Activated effector memory CD4-positive, alpha-beta T cell treated with Interleukin-2 at 50 U/mL for 16 hours (primary cell): ENCODE measurements at places on chromosomes 7 and 10.

DNA sequence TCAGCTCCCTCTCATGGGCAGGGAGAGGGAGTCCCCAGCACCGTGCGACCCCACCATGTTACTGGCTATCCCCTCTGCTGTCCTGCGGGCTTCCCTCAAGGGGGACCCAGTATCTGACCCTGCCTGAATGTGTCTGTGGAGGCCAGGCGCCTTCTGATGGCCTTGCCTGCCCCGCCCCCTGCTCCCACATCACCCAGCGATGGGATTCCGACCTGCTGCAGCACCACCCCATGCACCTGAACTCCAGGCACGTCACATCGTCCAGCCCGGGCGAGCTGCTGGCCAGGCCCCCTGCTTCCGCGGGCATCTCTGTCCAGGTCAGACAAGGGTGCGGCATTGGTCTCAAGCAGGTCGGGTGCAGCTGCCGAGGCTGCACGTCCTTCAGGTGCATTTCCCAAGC lies 19.0 kb downstream of the LRRC27 start:
- no peak for DNase-seq

DNA sequence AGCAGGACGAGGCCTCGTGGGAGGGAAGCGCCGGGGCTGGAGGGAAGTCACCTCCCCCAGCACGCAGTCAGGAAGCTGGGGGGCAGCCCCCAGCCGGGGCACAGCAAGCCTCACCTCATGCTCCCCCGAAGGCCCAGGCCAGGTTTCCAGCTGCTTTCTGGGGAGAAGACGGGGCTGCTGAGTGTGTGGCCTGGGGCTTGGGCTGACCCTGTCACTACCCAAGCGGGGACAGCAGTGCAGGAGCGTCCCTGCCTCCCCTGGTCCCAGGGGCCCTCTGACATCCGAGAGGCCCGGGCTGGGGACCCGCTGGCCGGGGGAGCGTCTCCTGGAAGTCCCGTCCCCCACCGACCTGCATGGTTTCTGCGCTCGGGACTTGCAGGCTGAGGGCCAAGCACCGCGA lies 19.7 kb upstream of the NKX6-2 start:
- no peak for DNase-seq

DNA sequence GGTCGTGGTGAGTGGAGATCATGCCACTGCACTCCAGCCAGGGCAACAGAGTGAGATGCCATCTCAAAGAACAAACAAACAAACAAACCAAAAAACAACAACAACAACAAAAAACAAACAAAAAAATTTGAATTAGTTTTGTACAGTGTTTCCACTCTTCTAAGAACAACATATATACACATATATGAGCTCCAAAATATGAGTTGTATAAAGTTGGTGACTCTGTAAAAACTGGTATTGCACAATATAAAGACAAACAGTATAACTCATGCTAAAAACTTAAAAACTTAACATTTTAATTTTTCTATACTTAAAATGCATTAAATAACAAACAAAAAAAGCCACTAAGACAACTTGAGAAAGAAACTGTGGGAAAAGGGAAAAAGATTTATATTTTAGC lies 46.0 kb downstream of the AKR1B15 start:
- no peak for DNase-seq

DNA sequence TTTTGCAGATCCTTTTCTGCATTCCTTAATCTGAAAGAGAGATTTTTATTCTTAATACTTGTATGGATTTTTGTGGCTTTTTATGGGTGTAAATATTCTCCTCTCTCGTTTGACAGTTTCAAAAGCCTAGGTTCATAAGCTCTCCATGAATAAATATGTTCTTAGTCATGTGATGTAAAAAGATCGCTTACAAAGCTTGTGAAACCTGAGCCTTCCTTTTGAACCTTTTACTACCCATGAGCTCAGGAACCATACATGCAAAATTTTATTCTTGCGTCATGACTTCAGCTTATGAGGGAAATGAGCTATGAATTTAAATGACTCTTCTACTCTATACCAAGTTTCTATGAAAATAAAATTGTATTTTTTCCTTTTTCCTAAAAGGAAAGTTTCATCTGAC lies 98.7 kb downstream of the POLL start:
- no peak for DNase-seq

- no peak for DNase-seq
These were observed 32.9 kb upstream of the JCAD start for GRCh38 chr10:30092151-30092790.

- no peak for DNase-seq
These were observed 35.7 kb downstream of the NAPEPLD start for GRCh38 chr7:103113164-103113563.

DNA sequence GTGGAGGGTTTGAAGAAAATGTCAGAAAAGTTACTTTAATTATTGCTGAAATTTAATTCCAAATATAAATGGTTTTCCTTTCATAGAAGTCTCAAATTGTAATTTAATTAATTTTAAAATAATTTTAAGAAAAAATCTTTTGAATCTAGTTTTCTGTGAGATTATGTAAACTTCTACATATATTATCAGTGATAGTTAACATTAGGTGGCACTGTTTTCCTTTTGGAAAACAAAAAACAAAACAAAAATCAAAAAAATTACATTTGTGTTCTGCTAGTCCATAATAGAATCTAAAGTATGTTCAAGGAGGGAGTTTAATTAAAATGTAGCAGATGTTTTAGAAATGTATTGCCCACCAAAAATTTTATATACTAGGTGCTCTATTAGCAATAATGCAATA lies 1456.7 kb downstream of the REEP3 start:
- no peak for DNase-seq

DNA sequence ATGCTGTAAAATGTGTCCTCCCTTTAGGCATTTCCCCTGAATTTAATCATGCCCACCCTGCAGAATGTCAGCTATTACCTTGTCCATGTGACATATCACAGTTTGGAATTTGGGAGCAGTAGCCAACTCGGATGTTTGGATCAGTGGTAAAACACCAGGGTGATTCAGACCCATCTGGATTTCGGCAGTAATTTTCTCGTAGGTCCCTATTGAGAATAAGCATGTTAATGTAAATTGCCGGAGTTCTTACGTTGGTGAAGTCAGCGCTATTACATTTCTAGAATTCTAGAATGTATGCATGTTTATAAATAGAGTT lies 44.1 kb downstream of the HGF start:
- no peak for DNase-seq

GRCh38 chr10:66869635-66870034 lies 56.2 kb upstream of the LRRTM3 start:
- DNase-seq: no peak

- DNase-seq: peak; percentile 50
These were observed 4.1 kb downstream of the IMPDH1 start for GRCh38 chr7:128405471-128406313.

DNA sequence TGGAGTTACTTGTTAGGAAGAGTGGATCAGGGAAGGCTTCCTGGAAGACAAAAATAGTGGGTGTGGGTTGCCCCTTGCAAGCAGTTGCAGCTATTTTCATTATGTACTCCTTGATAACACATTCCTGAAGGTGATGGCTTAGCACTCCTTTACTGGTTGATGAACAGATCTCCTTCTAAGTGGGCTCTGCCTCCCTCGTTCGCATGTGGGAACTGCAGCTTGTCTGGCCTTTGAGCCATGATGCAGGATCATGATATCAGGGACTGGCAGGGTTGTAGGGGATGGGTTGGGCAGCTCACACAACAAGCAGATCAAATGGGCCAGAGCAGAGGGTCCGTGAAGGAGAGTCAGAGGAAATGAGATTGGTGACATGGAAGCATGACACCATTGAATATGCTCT lies 28.8 kb upstream of the LRRC4 start:
- no peak for DNase-seq

DNA sequence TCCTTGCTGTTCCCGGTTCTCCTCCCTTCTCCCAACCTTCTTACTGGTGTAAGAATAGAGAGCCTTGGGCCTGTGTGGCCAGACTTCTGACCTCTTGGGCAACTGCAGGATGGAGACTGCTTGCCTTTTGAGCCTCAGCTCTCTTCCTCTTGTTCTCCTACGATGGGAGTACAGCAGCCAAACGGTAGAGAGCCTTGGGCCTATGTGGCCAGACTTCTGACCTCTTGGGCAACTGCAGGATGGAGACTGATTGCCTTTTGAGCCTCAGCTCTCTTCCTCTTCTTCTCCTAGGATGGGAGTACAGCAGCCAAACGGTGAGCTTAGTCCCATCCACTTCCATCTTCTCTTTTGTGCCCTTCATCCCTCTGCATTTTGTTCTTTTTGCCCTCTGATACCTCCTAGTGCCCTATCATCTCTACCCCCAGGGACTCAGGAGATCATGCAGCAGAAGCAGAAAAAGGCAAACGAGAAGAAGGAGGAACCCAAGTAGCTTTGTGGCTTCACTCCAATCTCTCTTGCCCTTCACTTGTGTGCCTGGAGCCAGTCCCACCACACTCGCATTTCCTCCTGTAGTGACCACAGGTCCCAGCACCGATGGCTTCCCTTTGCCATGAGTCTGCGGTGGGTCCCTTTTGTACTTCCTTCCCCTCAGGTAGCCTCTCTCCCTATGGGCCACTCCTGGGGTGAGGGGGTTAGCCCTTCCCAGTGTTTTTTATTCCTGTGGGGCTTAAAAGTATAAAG lies 15.3 kb downstream of the SLC25A13 start:
- DNase-seq: no peak

DNA sequence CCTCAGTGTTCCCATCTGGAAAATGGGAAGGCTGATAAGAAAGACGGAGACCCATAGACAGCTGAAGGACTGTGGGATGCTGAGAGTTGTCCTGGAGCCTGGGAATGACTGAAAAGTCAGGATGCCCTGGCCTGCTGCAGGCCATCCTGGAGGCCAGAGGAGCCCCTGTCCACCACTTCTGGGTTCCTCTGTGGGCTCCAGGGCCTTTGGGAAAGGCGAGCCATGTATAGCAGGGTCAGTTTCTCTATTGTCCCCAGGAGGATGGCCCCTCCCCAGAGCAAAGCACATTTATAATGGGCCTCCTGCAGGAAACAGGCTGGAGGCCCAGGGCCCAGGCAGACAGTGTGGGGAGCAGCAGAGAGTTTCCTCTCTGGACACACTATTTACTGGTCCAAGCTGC lies 471.4 kb upstream of the MGMT start:
- DNase-seq: no peak

- DNase-seq: no peak
These were observed 28.5 kb downstream of the FOXL3 start for GRCh38 chr7:318476-318875.

- no peak for DNase-seq
These were observed 881 bp upstream of the PCGF5 start for GRCh38 chr10:91219371-91220193.

GRCh38 chr7:132200141-132200540 lies 376.1 kb downstream of the PLXNA4 start:
- no peak for DNase-seq

DNA sequence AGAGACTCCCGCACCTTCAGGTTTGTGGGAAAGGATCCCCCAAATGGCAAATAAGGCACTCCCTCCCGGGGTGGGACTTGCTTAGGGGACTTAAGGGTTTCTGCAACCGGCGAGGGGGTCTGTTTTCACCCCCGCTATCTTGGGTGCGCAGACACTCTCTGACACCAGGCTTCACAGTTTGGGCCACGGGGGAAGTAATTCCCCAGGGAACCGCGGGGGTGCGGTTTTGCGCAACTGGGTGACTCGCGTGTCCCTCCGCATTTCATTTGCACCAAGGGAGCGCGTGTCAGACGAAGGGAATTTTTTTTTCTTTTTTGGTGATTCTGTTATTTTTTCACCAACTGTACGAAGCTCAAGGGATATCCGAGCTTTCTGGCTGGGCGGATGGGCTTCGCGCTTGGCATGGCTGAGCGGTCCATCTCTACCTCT lies 1.7 kb downstream of the GRM8 start:
- DNase-seq: no peak

- peak; percentile 24 for DNase-seq
These were observed 83.8 kb upstream of the GPR26 start for GRCh38 chr10:123582084-123582989.

DNA sequence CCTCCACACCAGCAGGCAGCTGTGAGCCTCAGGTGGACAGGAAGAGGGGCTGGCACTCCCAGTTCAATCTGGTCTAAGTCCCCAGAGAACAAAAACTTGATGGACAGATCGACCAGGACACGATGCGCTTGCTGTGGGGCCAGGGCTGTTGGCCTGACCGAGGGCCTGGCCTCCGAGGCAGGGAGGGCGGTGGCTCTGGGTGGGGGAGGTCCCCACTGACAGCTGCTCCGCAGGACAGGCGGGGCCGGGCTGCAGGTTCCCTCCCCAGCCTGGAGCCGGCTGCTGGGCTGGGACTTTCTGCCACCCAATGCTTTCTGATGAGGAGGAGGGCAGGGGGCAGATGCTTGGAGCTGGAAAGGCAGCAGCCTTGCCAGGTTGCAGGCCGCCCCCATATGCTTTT lies 37.4 kb upstream of the ADGRA1 start:
- no peak for DNase-seq

DNA sequence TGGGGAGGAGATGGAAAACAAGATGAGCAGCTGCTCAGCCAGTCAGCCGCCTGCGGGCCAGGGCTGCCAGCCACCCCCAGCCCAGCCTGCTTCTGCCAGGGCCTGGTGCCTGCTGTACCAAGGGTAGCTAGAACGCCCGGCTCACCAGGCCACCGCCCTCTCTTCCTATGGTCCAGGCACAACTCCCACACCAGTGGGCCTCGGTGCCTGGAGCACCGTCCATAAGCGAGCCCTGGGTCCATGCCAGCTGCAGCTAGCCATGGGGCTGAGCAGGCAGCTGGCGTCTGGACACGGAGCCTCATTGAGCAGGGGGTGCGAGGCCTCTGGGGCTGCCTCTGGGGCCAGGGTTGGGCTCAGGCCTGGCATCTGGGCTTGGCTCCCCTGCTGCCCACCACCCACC lies 8.5 kb upstream of the RABGEF1 start:
- no peak for DNase-seq

DNA sequence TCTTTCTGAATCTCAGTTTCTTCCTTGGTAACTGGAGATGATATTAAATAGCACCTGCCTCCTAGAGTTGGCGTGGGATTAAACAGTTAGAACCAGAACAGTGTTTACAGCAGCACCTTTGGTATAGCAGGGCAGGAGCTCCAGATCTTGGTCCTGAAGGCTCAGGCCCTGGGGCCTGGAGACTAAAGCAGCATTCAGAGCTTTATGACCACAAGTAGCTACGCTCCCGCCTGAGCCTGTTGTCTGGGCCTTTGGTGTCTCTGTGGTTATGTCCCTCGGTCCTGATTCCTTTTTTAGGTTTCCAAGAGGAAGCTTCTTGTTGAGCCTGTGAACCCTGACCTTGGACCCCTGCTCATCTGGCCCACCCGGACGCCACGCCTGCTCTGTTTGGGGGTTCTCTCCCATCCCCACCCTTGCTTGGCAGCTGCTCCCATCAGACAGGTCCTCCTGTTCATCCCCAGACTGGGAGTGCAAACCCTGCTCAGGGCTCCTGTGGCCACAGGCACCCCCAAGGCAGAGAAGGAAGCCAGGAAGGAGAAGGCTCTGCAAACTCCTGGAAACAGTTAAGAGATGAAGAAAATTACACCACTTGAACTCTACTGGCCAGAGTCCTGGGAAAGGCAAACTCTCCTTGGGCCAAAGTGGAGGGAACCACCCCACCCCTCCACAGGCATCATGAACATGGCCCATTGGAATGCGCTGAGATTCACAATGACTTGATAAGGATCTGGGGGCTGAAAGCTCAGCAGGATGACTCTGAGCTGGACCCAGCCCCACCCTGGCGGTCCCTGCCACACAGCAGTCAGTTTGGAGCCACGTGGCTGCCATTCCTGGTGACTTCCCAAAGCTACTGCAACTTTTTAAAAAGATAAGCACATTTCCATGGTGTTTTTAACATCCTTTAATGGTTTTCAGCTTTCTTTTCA lies 50.1 kb upstream of the TMEM72 start:
- DNase-seq: no peak
